Endothelial cell (in vitro differentiated cells): ENCODE measurements at places on chromosomes 7 and 10.

- DNase-seq = no peak
These were observed 57.5 kb upstream of the MGAM2 start for GRCh38 chr7:142053988-142054387.

DNA sequence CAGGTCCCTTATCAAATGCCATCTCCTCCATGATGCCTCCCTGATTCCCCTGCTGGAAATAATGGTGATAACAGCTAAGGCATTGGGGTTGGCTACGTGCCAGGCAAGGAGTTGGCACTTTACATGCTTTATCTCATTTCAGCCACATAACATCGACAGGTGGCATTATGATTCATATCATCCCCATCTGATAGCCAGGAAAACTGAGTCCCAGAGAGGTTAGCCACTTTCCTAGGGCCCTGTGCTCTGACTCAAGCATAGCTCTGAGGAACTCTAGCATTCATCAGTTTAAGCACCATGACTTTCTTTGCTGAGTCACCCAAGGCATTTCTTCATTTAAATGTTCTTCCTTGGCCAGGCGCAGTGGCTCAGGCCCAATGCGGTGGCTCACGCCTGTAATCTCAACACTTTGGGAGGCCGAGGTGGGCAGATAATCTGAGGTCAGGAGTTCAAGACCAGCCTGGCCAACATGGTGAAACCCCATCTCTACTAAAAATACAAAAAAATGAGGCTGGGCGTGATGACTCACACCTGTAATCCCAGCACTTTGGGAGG lies 6.6 kb downstream of the LEP start:
- DNase-seq = no peak

GRCh38 chr10:29709484-29710002 lies 74.8 kb upstream of the SVIL start:
- DNase-seq = no peak

GRCh38 chr7:148204639-148205304 lies 385.8 kb upstream of the C7orf33 start:
- DNase-seq = no peak

- no peak for DNase-seq
These were observed 49.4 kb downstream of the BUB3 start for GRCh38 chr10:123203393-123204126.

DNA sequence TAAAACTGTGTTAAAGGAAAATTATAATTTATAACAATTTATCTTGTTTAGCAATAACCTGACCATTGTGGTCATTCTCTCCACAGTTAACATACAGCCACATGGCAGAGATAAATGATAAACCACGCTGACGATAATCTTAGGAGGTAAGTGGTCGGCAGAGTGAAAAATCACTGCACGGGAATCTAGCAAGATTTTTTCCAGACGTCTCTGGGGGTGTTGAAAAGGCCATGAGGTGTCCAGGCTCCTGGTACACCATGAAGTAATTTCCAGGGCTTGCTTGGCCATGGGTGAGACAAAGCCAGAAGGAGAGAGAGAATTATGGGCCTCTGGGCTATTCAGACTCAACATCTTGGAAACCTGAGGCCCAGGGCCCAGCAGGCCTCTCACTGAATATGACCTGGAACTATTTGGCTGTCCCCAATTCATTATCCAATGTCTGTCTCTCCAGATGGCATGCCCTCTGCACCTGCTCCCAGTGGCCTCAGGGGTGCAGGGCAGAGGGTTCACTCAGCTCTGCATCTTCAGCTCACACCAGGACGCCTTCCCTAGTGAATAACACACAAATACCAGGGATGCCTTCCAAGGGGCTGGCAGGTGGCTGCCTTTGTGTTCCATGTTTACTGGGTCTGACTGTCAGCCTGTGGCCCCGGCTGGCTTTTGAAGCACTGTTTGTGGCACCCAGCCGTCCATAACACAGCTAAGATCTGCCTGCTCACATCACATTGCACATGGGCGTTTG lies 590.4 kb upstream of the PFKP start:
- DNase-seq = no peak
